DMS153 (cell line): ENCODE measurements at places on chromosomes 13 and 19.

DNA sequence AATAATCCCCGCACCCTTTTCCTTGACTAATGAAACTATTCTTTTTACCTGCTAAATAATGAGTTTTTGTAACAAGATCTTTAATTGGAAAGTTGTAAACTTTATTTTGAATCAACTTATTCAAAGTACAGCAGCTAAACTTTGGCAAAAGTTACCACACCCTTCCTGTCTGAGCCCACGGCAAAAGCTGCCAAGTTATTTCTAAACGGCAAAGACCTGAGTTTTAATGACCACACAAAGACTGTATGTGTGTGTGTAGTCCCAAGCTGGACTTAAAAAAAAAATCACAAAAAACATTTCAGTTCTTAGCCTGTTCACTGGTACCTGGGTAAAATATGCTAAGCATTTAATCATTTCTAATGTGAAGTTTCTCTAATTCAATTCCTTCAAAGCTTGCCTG lies 60.7 kb downstream of the ZAR1L start:
- no peak for DNase-seq

- no peak for DNase-seq
Observed at GRCh38 chr19:58474997-58475713, 997 bp upstream of the ZNF446 start.

DNA sequence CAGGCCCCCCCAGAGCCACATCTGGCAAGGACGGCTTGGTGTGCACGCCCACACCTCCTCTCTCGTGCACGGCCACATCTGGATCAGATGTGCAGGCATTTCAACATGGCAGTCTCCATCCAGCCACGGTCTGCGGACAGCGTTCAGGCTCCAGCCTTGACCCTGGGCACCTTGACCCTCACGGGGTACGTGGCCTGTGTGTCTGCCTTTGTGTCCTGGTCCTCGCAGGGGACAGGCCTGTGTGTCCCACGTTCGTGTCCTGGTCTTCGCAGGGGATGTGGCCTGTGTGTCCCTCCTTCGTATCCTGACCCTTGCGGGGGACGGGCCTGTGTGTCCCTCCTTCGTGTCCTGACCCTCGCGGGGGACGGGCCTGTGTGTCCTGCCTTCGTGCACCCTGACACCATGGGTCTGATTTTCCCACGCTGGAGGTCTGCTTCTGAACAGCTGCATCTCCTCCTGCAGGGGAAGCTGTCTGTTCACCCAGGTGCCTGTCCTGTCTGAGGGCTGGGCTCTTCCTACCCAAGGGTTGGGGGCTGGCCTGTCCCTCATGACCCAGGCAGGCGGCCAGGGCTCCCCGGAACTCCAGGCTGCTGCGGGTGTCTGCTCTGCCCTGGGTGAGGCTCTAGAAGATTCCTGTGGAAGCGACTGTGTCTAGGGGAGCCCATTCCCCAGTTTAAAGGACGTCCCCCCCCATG lies 25.3 kb downstream of the RASA3 start:
- no peak for DNase-seq

DNA sequence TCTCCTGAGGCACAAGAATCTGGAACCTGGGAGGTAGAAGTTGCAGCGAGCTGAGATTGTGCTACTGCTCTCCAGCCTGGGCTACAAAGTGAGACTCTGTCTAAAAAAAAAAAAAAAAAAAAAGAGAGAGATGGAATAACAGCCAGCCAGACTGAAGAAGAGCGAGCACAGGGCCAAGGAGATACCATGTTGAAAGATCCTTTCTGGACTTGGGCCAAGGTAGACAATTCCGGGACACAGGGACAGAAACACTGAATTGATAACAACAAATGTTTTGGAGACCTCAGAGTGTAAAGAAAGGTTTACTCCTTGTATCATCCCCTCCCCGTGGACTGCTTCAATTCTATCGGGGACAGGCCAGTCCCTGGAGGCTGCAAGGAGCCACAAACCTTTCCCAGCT lies 4.6 kb downstream of the LPAR2 start:
- no peak for DNase-seq

- DNase-seq = no peak
Observed at GRCh38 chr13:25237083-25237482, 50.2 kb downstream of the MTMR6 start.

GRCh38 chr13:106367361-106367971 lies 168.0 kb downstream of the EFNB2 start:
- no peak for DNase-seq
